ENCODE measurements at places on chromosomes 3 and 15.

- no peak for DNase-seq
These were observed 13.1 kb downstream of the PCCB start for GRCh38 chr3:136263251-136263650.

DNA sequence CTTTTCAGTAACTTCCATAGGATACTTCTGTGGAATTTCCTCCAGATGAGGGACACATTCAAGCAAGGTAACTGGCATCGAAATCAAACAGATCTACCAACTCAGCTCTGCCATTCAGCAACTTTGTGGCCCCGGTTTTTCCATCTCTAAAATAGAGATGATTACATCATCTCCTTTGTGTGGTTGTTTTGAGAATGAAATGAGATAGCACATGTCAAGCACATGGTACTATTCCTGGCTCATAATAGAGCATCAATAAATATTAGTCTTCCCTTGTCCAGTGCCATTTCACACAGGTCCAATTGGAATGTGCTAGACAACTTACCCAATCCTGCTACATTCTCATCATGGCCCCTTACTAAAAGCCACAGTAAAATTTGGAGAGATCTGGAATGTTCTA is 24.2 kb upstream of the TM4SF4 start:
- no peak for DNase-seq

DNA sequence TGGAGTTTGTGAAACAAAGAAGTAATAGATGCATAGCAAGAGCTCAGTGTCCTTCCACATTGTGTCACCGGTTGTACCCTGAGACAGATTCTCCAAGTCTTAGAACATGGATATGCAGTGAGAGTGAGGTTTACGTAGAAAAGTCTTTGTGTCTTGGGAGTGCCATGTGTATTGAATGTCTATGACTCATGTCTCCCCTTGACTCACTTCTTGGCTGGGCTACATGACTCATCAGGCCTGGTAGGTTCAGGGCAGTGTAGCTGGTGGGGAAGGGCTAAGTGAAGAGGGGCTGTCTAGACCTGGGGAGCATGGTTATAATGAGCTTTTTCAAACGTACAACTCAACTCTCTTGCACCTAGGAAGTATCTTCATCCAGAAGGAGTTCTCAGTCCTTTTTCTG is 167.4 kb downstream of the GAP43 start:
- DNase-seq, result peak; percentile 98

- DNase-seq, result no peak
These were observed 94.2 kb upstream of the PPP2R3A start for GRCh38 chr3:135871311-135871710.

DNA sequence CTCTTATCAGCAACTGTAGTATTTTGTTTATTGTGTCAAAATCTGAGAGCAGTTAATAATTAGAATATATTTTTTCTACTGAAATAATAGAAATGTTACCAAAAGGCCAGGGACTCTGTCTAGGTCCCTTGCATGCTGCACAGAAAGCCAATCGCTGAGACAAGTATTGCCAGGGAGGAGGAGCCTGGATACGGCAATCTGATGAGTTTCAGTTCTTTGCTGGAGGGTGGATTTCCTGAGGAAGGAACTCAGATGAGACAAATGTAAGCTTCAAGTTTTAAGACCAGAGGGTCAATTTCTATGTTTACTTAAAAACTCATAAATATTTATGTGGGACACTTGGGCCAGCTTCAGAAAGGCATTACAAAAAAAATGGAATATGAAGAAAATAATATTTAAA is 252.2 kb downstream of the GABRG3 start:
- no peak for DNase-seq

- no peak for DNase-seq
These were observed 2.3 kb downstream of the SUCNR1 start for GRCh38 chr3:151875759-151876158.

- no peak for DNase-seq
These were observed 5.6 kb upstream of the PYDC2 start for GRCh38 chr3:191455257-191455952.

DNA sequence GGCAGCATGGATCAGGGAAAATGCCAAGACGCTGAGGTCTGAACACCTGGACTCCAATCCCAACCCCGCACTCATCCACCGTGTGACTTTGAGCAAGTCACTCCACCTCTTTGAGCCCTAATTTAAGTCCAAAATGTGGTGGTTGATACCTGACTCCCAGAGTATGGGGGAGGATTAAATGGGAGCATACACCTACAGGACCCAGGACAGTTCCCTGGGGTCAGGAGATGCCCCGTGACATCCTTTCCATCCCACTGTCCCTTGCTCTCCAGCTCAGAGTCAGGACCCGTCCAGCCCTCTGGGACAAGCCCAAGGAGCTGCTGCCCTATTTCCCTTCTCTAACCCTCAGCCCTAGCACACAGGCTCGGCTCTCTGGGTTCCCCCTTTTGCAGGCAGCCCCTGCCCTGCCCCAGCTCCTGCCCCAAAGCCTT is 276.4 kb downstream of the XXYLT1 start:
- no peak for DNase-seq

- DNase-seq, result no peak
These were observed 176.0 kb downstream of the SHOX2 start for GRCh38 chr3:157930000-157930780.

GRCh38 chr3:39082666-39083313 is 24.6 kb downstream of the GORASP1 start:
- no peak for DNase-seq

DNA sequence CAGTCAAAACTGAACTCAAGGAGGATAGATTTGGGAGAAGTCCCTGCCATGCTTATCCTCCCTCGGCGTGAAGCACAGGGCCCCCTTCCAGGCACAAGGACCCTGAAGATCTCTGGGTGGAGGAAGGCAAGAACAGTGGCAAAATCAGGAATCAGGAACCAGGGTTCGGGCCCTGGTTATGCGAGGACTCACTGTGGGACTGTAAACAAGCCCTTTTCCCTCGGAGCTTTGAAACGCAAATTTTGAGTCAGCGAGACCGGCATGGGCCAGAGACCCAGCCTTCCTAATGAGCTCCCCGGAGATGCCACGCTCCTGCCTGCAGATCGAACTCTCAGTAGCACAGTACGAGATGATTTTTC is 70.1 kb downstream of the SLC12A8 start:
- no peak for DNase-seq

DNA sequence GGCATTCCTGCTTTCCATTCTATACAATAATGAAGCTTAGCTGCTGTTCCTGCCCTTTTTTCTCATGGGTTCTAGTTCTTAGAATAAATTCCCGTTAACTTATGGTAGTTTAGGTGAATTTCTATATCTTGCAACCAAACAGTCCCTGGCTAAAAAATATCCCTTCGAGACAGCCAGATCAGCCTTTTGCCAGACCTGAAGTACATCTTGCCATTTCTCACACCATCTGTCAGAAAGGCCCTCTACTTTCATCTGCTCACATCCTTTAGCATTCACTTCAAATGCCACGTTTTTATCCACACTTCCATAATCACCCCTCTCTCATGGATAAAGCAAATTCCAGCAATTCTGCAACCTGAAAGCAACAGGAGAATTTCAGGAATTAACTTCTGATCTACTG is 145.4 kb downstream of the GAP43 start:
- no peak for DNase-seq

GRCh38 chr15:70479056-70479455 is 284.3 kb downstream of the UACA start:
- DNase-seq, result no peak

GRCh38 chr3:59920822-59921221 is 871.0 kb upstream of the CFAP20DC start:
- no peak for DNase-seq

DNA sequence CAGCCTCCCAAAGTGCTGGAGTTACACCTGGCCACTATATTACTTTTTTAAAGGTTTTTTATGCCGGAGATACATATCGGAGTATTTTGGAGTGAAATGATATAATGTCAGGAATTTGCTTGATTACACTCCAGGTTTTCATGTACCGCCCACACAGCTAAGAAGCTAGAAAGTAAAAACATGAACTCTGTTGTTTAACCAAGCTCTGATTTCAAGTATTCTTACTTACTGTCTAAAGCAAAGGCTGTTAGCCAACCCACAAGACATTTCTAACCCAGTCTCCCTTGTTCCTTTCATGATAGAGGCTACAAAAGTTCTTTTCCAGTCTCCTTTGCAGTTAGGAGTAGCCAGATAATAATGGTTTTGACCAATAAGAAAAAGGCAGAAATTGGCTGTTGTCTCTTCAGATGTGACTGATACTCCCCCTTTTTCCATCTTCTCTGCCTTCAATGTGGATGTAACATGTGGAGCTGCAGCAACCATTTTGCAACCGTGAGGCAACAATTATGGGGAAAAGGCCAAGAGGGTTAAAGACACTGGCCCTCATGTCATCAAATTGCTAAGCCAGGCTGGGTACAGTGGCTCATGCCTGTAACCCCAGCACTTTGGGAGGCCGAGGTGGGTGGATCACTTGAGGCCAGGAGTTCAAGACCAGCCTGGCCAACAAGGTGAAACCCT is 6.1 kb upstream of the CP start:
- no peak for DNase-seq

GRCh38 chr3:57755741-57756527 is at the start of gene SLMAP:
Gene SLMAP, plus strand, starts transcription at chr3:57756309. Its CDS starts 1,343 bp downstream, at chr3:57757652.
- DNase-seq, result peak; percentile 95

- DNase-seq, result no peak
These were observed 31.5 kb downstream of the FBN1 start for GRCh38 chr15:48614051-48614450.

- DNase-seq, result no peak
These were observed 134.0 kb downstream of the MFSD1 start for GRCh38 chr3:158935846-158936245.

- no peak for DNase-seq
These were observed 306.4 kb upstream of the ROPN1 start for GRCh38 chr3:124298301-124298700.

- DNase-seq, result peak; percentile 89
These were observed 29.1 kb downstream of the ANKRD28 start for GRCh38 chr3:15768421-15769255.

DNA sequence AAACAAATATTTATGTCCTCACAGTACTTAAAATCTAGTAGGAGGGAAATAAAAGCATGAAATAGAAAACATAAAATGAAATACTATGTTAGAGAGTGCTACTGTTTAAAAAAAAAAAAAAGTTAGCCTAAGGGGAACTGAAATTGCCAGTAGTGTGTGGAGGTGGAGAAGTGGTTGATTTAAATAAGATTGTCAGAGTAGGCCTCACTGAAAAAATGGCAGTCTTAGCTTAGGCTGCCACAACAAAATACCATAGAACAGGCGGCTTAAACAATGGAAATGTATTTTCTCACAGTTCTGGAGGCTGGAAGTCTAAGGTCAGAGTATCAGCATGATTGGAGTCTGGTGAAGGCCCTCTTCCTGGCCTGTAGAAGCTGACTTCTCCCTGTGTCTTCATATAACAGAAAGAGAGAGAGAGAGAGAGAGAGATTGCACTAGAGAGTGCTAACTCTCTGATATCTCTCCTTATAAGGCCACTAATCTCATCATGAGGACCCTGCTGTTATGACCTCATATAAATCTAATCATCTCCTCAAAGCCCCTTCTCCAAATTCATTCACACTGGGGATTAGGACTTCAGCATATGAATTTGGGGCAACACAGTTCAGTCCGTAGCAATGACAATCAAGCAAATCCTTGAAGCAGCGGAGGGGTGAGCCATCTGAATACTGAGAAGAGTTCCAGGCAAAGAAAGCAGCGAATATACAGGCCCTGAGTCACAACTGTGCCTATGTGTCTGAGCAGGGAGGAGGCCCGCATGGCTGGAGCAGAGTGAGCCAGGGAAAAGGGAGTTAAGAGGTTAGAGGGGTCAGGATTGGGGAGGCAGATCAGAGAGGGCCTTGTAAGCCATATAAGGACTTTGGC is 23.6 kb upstream of the LRRC34 start:
- no peak for DNase-seq

GRCh38 chr3:52831500-52832301 is 1.2 kb upstream of the ITIH4 start:
- DNase-seq, result peak; percentile 77

GRCh38 chr3:109373933-109374332 is 36.6 kb upstream of the DPPA4 start:
- no peak for DNase-seq

DNA sequence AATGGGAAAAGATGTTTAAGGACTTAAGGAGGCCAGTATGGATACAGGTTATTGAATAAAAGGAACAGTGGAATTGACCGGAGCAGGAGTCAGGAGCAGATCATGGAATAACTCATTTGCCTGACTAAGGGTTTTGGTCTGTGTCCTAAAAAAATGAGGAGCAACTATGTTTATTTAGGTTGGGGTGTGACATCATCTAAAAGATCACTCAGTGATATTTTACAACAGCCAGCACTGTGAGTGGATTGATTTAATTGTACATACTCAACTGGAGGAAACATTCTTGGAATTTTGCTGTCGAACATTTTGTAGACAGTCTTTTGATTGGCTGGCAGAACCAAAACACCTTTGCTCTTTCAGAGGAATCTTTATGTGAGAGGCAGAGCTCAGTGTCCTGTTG is 348.6 kb upstream of the CDIN1 start:
- no peak for DNase-seq

- peak; percentile 59 for DNase-seq
These were observed 26.5 kb downstream of the NEO1 start for GRCh38 chr15:73078722-73079121.

- DNase-seq, result no peak
These were observed 127.0 kb downstream of the PLOD2 start for GRCh38 chr3:146033950-146034349.

- DNase-seq, result no peak
These were observed 4.1 kb downstream of the CORO2B start for GRCh38 chr15:68582864-68583263.

DNA sequence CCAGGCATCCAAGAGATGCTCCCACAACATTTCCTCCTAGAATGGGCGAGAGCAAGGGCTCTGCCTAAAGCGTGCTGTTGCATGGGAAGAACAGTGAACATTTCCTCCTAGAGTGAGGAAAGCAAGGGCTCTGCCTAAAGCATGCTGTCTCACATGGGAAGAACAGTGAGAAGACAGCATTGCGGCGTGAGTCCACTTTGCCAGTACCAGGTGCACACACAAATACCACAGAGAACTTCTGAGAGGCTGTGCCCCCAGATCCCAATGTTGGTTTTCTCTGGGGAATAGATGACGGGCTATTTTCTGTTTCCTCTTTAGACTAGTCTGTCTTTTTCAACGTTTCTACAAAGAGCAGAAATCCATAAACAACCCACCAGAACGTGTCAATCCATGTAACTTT is 142.9 kb downstream of the LRRK1 start:
- DNase-seq, result no peak

GRCh38 chr3:167866331-167866730 is 130.8 kb downstream of the SERPINI1 start:
- DNase-seq, result no peak

- no peak for DNase-seq
These were observed 12.4 kb downstream of the GORASP1 start for GRCh38 chr3:39094851-39095677.

- no peak for DNase-seq
These were observed 1.4 kb downstream of the DUT start for GRCh38 chr15:48332642-48333034.

DNA sequence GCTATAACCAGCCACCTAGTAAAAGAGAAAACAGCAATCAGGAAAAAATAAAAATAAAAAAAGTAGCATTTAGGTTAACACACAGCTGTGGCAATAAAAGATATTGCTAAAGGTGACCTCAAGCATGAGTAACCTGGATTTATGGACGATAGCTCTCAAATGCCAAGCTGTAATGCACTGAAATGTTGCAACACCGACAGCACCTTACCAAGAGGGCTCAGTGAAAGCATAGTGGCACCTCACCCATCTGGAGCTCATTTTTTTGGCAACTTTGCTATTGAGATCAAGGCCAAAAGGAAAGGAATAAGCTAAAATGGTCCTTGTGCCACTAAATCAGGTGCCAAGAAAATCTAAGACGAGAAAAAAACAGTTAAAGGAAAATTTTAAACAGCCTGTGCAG is 2.5 kb downstream of the HACD2 start:
- no peak for DNase-seq

All from brain microvascular endothelial cell (primary cell).